Stimulated activated CD8-positive, alpha-beta memory T cell treated with anti-CD3 and anti-CD28 coated beads, Interleukin-2, amount 100 ng/mL, for 48 hours (primary cell): ENCODE measurements at places on chromosomes 12 and 14.
A peak's percentile ranks its signal among the peaks of the same experiment; 100 is the strongest.

- no peak for DNase-seq
Observed at GRCh38 chr14:36518031-36518585, 1.9 kb downstream of the NKX2-1 start.

DNA sequence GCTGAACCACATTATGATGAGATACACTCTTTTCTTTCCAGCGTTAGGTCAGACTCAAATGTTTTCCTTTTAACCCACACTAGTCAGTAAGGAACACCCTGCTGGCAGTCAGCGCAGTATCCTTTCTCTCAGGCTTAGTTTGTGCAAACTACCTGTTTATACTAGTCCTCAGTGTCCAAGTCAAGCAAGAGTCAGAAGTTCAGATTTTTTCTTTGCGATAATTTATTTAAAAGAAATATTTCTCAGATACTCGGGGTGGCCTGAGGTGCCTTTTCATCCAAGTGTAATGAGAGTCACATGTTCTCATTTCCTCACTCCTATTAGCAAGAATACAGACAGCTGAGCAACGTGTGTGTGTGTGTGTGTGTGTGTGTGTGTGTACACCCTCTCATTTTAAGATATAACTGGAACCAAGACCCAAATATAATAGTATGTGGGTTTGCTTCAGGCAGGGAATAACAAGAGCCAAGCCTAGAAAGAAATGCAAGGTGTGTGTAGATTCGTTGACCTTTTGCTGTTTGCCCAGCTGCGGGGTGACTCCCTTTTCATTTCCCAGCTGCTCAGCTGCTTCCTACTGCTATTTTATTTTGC is 182.7 kb downstream of the KICS2 start:
- DNase-seq = no peak

GRCh38 chr12:95182868-95183415 is 34.3 kb downstream of the FGD6 start:
- no peak for DNase-seq

DNA sequence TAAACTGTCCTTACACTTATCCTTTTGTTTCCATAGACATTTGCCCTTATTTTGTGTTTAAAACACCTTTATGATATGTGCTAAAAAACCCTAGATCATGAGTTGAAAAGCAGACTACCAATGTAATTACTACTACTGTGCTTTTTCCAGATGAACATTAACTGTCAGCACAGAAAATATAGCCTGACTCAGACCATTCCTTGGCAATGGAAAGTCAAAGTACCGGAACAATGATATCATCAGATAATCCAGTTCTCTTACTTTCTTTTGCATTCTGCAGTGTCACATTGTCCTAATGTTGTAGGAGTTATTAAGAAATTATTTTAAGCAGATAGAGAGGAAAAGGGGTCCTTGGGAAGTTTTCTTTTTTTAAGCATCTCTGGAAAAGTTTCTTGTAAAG is 1189.0 kb upstream of the FLRT2 start:
- no peak for DNase-seq

DNA sequence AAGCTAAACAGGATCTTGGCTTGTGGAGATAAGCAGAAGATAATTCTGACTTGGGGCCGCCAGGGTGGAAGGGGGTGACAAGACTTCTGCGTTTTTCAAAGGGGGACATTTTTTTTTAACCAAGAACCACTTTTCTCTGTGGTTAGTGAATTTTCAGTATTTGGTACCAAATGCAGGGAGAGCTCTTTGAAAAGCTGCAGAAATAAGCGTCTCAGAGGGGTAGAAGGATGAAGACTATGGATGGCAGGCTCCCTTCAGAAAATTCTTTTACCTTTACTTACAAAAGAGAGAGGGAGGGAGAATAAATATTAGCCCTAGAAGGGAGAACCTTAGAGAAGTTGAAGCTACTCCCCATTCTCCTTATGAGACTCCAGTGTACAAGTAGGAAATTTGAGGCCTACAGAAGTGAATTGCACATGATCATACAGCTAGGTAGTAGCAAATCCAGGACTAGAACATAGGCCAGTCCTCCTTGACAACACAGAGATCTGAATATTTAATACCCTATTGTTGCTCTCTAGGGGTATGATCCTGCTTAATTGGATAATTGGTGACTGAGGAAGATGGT is 840 bp downstream of the MRPL52 start:
- no peak for DNase-seq

DNA sequence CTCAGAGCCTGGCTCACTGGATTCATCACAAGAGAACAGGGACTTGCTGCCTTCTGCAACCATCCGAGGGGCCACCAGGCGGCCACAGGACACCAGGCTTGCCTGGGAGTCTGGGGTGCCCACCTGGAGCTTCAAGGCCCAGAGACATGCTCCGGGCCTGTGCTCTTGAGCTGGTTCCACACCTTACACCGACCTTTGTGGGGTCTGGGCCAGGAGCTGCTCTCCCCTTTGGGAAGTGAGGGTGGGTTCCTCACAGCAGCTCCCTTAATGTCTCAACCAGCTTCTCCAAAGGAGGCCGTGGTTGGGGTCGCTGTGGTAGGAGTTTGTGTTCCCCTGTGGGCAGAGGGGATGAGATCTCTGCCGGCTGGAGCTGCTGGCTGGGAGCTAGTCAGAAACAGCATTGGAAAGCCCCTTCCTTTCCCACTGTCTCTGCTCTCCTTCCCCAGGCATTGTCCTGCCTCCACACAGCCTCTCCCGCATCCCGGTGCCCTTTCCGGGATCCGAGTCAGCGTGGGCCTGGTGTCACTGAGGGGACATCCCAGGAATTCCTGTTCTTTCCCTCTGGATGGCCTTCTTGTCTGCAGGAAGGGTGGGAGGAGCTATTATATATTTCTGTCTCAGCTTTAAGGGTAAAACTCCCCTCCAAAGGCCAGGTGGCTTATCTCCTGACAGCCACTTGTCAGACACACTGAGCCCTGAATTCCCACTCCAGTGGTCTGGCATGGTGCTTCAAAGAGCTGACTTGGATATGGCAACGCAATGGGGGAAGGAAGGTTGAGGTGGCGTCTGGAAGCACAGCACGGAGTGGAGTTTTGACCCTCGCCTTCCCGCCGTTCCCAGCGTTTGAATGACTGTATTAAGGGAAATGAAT is 5.1 kb upstream of the PAPLN start:
- no peak for DNase-seq

- no peak for DNase-seq
Observed at GRCh38 chr14:37437490-37437889, 157.6 kb downstream of the FOXA1 start.

GRCh38 chr14:104467641-104468040 is 111.9 kb upstream of the C14orf180 start:
- no peak for DNase-seq

DNA sequence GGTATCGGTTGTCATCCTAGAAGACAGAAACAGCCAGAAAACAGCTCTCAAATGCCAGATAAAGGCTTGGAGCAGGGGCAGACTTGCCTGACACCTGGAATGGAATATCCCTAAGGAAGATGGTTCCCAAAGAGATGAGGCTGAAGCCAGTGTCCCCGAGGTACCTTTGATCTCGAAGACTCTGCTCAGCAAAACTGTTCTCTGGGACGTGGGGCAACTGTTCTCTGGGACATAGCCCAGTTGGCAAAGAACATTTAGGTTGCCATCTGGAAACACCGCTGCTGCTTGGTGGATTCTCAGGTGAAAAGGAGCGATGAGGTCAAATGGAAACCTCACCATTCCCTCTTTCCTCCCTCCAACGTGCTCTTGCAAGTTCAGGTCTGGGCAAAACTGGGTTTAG is 27.9 kb upstream of the FBXO21 start:
- DNase-seq = no peak

- no peak for DNase-seq
Observed at GRCh38 chr12:79296133-79296532, 394.6 kb downstream of the PAWR start.

GRCh38 chr14:24431569-24432258 is 2.0 kb downstream of the KHNYN start:
- peak; percentile 87 for DNase-seq

- no peak for DNase-seq
Observed at GRCh38 chr12:59405992-59406391, 189.8 kb upstream of the SLC16A7 start.

DNA sequence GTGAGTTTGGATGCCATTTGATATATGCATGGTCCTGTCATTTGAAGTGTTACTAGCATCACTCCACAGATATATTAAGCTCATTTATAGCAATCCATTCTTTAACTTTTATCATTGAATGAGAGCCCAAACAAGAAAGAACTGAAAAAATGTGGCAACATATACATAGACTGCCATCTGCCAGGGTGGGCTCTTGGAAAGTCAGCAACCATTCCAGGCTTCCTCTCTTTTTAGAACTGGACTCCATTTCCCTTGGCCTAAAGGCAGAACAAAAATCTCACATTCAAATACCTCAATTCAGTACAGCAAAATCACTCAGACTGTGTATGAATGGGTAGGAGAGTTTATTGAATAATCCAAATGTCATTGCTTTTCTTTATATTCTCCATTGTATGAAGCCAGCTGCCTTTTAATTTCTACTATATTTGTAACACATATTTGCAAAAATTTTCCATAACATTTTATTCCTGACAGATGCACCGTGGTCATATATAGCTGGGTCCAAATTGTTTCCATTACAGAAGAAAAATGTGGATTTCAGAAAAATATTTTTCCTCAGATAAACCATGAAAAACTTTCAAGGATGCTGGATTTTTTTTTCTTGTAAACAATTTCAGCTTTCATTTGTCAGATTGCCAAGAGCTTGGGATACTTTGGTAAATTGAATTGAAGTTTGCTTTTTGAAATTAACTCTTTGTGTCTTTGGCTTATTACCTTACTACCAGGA is 1252.3 kb upstream of the SEL1L start:
- DNase-seq = no peak

DNA sequence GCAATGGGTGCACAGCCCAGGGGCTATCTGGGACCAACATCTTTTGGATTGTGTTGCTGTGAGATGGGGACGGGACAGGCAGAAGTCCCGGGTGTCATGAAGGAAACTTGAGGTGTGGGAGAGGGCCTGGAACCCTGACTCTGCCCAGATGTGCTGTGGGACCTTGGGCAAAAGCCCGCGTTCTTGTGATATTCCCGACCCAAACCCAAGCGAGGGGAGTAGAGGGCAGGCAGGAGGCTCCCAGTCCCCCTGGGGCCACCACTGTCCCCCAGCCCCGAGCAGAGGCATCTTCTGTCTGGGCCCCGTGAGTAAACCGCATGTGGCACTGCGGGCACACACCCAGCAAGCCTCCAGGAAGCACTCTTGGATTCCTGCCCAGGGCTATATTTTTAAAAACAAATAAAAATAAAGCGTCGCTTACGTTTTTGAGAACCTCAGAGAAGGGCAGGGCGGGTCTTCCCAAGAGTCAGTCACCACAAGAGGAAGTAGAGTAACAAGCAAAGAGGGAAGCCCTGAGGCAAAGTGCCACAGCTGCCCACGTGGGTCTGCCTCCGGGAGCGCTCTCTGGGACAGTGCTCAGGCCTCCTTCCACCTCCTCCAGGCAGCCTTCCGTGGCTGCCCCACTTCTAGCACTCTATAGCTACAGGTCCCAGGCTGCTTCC is 39.5 kb downstream of the BEGAIN start:
- DNase-seq = peak; percentile 25

DNA sequence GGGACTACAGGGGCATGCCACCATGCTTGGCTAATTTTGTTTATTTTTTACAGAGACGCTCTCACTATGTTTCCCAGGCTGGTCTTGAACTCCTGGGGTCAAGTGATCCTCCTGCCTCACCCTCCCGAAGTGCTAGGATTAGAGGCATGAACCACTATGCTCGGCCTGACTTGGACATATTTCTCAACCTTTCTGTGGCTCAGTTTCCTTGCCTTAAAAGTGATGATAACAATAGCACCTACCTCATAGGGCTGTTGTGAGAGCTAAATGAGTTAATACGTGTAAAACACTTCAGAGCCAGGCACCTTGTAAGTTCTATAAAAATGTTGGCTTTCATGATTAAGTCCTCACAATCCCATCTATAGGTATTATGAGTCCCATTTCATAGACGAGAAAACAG is 89.2 kb upstream of the METAP2 start:
- no peak for DNase-seq

GRCh38 chr12:60874091-60874490 is 1278.3 kb downstream of the SLC16A7 start:
- DNase-seq = no peak

GRCh38 chr14:58354808-58355207 is 40.9 kb upstream of the TOMM20L start:
- no peak for DNase-seq

DNA sequence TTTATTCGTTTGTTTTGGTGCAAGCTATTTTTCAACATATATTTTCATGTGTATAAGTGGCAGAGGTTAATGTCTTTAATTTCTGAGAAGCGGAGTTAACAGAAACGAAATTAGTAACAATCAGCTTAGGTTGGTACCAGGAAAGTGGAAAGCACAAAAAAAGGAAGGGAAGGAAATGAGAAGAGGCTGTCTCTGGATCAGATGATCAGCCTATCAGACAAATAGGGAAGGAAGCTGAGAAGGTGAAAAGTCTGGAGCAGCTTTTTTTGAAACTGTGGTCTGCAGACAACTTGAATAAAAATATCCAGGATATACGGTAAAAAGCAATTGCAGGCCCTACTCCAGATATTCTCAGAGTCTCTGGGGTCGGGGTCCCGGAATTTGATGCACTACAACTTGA is 265.0 kb downstream of the SSPN start:
- no peak for DNase-seq

- no peak for DNase-seq
Observed at GRCh38 chr14:92105893-92106142, 564 bp downstream of the ATXN3 start.

DNA sequence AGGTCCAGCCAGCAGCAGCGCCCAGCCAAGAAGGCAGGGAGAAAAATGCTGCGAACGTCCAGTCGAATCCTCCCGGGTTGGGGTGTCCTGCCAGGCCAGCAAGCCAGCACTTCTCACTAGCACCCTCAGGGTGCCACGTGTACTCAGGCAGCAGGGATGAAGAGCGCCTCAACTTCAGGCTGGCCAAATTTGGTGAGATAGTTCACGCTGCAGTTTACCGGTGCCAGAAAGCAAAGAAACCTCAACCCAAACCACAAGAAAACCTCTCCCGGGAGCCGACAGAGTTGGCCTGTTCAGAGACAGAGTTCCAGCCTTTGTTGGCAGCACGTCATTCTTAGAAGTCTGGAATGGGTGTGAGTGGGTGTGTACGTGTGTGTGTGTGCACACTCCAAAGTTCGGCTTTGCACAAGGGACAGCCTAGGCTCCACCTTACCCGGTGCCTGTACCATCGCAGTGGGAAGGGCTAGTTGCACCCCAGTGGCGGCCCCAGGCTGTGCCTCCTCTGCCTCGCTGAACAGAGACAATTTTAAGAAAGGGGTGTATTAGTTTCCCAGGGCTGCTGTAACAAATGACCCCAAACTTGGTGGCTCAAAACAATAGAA is 42.1 kb downstream of the ELK3 start:
- no peak for DNase-seq

DNA sequence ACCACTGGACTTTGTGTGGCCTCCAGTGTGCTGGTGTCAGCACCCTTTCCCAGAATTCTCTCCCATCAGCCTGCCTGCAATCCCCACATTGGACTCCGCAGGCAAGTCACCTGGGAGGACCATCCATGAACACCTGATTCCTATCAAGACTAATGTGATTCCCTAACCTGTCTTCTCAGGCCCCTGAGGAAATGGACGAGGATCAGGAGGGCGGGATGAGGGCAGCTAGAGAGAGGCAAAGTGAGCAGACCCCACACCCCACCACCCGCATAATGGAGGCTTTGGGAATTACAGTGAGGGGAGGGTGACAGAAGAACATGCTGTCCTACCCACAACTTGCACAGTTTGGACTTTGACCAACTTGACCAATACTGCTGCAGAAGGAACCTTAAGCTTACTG is 60.9 kb upstream of the RFX4 start:
- no peak for DNase-seq
